ENCODE measurements at places on chromosomes 6 and 20.
A peak's percentile ranks its signal among the peaks of the same experiment; 100 is the strongest.

- DNase-seq = no peak
Measured at GRCh38 chr6:35128496-35128895, 12.6 kb downstream of the TCP11 start.

DNA sequence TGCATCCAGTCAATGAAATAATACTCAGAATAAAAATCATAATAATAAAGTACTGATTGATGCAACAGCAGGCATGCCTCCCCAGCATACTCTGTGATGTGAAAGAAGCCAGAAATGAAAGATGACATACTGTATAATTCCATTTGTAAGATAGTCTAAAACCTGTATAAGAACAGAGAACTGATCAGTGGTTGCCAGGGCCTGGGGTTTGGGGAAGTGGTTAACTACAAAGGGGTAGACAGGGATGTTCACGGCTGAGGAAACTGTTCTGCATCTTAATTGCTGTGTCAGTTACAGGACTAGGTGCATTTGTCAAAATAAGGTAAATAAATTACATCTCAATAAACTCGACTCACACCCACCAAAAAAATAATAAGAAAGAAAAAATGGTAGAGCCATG lies 81.3 kb upstream of the BMP2 start:
- DNase-seq = no peak

GRCh38 chr20:2295886-2296515 lies at the start of gene TGM3:
TGM3 (plus strand) TSS chr20:2296001; CDS start chr20:2296064, 63 bp downstream.
- no peak for DNase-seq

DNA sequence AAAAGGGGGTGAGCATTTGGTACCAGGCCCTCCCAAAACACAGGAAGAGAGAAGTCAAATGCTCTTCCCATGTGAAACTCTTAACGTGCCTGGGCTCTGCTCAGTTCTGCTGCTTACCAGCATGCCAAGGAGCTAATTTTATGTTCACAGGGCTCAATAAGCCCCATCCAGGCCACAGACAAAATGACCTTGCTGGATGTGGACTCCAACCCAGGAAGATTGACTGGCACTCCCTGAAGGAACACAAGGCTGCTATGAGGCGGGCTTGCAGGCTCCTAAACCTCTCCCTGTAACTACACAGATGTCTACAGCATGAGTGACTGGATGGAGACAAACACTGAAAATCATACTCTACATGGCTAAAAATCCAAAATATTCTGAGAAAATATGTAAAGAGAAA lies 50.6 kb downstream of the CHD6 start:
- no peak for DNase-seq

DNA sequence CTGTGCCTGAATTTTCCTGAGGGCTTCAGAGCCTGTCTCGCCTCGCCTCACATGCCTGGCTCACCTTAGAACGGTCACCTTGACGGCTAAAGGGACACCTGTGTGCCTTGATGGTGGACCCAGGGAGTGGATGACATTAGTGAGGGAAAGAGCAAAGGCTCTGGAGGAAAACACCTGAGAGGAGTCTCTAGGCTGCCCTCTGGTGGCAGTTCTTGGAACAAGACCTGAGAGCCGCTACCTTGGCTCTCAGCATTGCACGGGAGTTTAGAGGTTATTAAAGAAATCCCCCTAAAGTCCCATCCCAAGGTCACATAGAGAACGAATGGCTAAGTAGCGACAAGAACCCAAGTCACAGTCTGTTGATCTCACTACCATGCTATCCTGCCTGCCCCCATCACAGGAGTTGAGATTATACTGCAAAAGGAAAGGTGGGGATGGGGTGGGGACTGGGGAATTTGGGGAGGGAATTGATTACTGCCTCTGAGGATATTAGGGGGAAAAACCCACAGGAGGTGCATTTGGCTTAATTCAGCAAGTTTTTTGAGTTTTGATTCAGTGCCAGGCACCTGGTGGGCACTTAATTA lies 7.9 kb upstream of the CDSN start:
- DNase-seq = peak; percentile 37

Measured in stimulated activated CD8-positive, alpha-beta memory T cell treated with anti-CD3 and anti-CD28 coated beads, Interleukin-15, amount 100 ng/mL, for 48 hours (primary cell).